ENCODE measurements at places on chromosomes 3 and 15.

DNA sequence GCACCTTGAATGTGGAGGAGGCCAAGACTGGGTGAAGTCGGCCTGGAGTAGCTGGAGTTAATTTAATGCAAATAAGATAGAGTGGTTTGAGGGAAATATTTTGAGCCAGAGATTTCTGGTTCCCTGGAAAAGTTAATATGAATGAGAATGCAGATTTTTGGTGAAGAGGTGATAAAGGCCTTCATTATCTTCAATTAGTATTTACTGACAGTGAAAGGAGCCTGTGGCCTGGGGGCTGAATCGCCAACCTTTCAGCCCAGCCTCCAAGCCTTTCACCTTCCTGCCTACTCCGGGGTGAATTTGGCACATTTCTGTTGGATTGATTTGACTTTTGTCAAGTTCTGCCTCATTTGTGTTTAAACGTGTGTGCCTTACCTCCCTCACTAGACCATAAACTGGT, 147.8 kb downstream of the SOX2 start:
- DNase-seq, result no peak

DNA sequence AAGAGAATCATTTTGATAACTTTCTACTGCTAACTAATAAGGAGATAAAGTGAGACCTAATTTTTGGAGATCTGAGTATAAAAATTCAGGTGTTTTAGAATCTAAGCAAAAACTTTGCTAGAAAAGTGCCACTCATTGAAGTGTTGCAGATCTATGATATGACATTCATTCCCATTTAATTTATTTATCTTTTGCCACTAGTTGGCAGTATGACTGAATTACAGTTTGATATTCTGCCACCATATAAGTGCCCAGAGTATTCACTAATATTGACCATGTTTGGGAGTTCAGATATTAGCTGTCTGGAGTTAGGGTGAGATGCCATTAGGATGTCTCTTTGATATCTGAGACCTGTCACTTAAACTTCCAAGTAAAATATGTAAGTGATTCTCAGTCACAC, 251.3 kb upstream of the GBE1 start:
- DNase-seq, result no peak

- no peak for DNase-seq
Measured at GRCh38 chr15:46778876-46779275, 938.4 kb upstream of the SEMA6D start.

- DNase-seq, result no peak
Measured at GRCh38 chr3:177481329-177481728, 284.0 kb upstream of the TBL1XR1 start.

DNA sequence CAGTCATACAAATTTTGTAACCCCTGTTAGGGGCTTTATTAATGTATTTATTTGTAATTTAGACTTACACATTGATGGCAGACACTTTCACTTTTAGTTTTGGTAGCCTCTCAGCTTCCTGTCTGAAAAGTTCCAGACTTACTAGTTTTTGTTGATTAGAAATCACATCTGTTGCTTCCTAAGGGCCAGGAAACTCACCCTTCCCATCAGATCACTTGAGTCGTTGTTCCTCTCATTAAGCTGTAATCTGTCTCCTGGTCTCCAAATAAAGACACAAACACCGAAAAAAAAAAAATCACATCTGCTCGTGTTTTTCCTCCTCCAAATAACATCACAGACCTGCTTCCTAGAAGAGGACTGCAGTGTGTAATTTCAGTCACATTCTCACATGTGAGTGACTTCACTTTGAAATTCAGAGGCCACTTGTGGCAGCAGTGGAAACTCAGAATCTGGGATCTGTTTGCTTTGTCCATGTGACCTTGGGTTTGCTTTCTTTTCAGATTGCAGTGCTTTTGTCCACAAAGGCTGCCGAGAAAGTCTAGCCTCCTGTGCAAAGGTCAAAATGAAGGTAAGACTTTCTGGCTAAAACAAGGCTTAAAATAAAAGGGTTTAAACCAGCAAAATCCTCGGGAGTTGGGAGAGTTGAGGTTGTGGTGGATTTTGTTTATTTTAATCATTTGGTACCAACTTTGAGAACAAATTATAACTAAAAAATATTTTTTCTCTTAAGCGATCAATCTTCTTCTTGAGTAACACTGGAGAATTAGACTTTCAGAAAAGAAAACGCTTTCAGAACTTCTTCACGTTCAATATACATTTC, 87.0 kb downstream of the KLHL25 start:
- DNase-seq, result no peak

- DNase-seq, result no peak
Measured at GRCh38 chr3:25831578-25831977, 41.7 kb downstream of the OXSM start.

DNA sequence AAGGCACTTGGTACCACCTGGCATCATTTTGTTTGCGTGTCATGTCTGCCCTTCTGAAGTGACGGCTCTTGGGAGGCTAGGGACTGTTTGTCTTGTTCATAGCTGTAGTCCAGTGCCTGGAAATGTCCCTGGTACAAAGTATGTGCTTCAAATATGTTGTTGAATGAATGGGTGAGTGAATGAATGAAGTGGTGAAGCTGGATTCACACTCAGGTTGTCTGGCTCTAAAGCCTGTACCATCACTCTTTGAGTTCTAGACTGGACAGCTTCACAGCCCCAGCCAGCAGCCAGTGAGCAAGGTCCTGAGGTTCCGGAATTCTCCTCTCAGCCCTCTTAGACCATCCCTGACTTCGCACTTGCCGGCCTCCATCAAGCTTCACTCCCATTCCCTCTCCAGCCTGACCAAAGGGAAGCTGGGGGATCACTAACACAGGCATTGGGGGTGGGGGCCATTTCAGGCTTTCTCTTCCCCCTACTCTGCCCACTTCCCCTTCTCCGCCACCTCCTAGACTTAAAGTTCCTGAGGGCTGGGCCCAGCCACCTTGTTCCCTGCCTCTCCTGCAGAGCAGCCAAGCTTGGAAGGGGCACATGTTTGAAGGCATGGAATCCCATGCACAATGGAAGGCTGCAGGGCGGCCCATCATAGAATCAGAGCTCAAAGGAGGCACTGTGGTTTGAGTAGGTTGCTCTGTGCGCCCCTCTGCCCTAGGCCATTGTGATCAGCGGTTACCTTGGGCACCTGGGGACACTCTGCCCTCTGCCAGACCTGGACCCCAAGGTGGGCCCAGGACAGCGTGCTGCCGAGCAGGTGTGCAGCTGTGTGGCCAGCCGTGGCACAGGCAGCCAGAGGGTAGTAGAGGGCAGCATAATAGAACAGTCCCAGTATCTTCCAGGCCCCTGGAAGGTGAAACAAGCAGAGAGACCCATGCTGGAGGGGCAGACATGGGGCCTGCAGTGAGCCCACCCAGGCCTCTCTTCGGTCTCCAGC, 7.7 kb downstream of the STRA6 start:
- DNase-seq, result no peak

- DNase-seq, result no peak
Measured at GRCh38 chr3:103613397-103614156, 1178.8 kb downstream of the ZPLD1 start.

- no peak for DNase-seq
Measured at GRCh38 chr3:37458162-37459120, 284.1 kb upstream of the LRRFIP2 start.

DNA sequence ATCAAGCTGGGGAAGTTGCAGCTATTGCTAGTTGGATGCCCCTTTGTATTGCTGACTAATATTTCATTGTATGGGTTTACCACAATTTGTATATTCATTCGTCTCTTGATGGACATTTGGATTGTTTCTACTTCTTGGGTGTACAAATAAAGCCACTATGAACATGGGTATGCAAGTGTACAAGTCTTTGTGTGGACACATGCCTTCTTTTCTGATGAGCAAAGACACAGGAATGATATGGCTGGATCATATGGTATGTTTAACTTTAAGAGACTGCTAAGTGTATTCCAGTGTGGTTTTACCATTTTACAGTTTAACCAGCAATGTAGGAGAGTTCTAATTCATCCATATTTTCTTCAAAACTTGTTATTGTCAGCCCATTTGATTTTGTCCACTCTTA, 32.2 kb downstream of the NECTIN3 start:
- no peak for DNase-seq

GRCh38 chr3:58754074-58754473, 87.5 kb upstream of the FAM3D start:
- DNase-seq, result no peak

DNA sequence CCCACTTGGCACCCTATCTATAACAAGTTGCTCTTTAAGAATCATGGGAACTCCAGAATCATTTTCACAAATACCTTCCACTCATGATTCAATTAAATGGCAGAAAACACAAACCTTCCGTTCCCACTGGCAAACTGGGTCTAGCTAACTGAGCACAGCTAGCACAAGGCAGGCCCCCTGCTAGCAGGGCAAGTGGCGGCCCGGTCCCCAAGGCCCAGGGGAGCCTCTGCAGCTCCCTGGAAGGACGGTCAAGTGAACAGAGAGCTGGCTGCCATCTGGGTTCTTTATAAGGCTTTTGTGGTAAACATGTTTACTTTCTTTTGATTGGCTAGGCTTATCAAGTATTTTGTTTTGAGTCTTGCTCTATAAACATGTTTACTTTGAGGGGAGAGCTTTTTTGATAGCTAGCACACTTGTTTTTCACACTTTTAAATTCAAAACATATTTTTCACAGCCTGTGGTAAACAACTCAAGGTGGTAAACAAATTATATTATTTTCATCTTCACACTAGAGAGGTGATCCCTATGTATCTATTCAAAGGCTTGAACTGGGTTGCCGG, 81.4 kb downstream of the FOXP1 start:
- no peak for DNase-seq

DNA sequence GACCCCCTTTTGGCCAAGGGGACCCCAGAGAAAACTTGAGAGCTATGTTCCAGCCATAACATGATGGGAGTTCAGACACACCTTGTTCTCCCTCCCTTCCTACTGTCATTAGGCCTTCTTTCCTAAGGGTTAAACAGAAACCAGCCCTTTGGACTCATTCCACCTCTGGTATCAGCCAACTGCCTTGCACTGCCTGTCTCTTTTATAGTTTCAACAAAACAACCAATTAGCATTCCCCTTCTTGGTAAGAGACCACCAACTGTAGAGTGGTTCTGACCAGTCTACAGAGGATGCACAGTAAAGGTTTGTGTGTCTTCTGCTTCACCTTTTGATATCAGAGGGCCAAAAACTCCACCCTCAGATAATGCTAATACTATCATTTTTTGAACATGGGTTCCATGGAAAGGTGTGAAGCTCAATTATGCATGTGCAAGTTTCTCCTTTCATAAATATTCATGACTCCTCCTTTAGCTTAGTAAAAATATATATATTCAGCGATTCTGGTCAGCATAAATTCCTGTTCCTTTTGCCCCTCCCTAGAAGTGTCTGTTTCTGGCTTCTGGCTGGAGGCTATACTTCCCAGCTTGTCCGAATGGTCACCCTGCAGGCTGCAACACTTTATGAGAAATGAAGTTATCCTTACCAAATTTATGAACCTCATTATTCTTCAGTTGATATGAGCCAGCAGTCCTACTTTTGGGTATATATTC, 55.9 kb downstream of the SERP1 start:
- DNase-seq, result no peak

DNA sequence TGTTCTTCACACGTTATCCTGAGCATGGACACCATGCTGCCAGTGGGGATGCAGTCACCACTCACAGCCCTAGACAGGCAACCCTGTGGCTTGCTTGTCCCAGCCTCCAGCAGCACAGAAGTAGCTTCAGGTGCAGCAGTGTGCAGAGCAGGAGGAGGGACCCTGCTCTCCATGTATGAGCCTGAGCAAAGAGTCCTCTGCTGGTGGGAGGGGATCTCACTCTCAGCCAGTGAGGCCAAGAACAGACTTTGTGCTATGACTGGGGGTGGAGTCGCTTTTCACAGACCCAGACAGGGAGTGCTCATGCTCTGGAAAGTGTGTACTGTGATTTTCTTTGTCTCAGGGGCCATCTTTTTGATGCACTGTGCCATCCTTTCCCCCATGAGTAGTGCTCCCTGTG, 66.1 kb upstream of the NDN start:
- no peak for DNase-seq

DNA sequence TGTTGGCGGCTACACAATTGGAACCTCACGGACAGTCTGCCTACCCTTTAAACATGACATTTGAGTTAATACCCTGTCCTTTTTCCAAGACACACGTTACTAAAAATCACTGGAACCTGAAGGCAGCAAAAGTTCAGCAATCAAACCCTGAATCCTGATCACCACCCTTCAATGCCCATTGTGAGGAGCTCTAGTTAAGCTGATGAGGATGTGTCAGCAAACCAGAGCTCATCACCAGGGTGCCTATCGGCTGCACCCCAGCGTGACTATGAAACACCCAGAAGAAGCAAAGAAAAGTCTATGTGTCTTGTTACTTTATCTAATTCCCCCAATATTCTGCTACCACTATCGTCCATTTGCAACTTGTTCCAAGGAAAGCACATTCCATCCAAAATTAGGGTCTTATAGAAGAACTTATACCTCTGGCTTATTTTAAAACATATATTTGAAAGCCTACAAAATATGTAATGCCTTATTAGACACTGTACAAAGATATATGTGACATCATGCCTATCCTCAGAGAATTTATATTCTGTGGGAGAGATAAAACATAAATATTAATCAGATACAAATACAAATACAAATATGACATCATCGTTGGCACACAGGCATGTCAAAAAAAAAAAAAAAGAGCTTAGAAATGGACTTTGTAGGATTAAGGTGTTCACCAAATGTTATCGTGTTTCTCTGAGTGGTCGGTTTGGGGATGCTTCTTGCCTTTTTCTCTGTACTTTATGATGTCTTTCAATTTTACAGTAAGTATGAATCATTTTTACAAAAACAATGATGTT, 219.7 kb upstream of the SETMAR start:
- no peak for DNase-seq

GRCh38 chr15:47588958-47589357, 128.3 kb upstream of the SEMA6D start:
- no peak for DNase-seq

- no peak for DNase-seq
Measured at GRCh38 chr3:184563941-184564684, 2.5 kb downstream of the EPHB3 start.

- DNase-seq, result no peak
Measured at GRCh38 chr15:64311566-64311965, 44.4 kb downstream of the CSNK1G1 start.

GRCh38 chr3:50323092-50323600, 601 bp upstream of the HYAL2 start:
- DNase-seq, result no peak

GRCh38 chr3:111980716-111981456, 2.1 kb downstream of the ABHD10 start:
- DNase-seq, result peak; percentile 38

DNA sequence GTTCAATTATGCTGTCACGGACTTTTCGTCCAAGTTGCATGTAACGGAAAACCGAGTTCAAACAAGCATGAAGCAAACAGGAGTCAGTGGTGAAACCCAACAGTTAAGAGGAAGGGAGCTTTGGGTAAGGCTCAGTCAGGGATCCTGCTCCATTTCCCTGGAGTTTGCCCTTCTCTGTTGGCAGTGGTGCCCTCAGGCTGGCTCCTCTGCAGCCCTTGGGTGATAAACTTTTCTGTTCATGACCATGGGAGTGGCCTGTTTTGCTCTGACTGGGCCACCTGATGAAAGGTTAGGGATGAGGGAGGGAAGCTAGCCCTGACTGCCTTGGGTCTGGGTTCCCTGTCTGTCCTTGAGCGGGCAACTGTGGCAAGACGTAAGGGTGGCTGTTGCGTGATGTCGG, 16.1 kb downstream of the CHAC1 start:
- DNase-seq, result no peak

- peak; percentile 65 for DNase-seq
Measured at GRCh38 chr15:101501703-101502373, 12.3 kb upstream of the PCSK6 start.

All from activated naive CD8-positive, alpha-beta T cell treated with anti-CD3 and anti-CD28 coated beads, Interleukin-2, amount 50 U/mL, for 24 hours (primary cell).